ENCODE measurements at places on chromosomes 4 and X.

GRCh38 chr4:83221897-83222441, 62.6 kb downstream of the COQ2 start:
- no peak for DNase-seq

DNA sequence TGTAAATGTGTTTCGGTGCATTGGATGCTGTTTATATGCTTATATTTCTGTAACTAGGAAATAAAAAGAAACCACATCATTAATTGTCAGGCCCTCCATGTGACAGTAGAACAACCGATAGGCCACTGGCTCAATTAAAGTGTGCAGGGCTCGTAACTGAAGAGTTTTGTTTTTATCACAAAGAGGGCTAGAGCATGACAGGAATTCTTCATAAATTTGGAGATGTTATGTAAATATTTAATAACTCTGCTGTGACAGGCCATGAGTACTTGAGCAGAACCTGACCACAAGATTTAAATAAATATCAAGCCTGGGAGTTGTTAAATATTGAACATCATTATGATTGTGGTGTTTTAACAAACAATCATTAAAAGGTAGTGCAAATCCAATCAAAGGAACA, 55.9 kb downstream of the MID1 start:
- no peak for DNase-seq

DNA sequence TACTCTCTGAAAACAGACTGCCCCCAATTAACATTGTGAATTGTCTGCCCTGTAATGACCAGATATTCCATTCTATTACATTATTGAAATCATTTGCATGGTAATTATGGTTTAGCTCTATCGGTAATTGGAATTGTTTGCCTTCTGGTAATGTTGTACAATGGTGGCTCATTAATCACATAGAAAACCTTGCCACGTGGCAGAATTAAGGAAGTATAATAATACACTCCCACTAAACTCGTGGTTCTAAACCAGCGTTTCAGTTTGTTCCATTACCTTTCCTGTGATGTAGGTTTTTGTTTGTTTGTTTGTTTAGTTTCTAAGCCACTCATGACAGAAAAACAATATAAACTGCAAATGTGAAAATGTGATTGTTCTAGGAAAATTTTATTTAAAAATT, 45.1 kb upstream of the TAPT1 start:
- no peak for DNase-seq

- no peak for DNase-seq
These were observed 51.6 kb upstream of the IL2 start for GRCh38 chr4:122508083-122508482.

DNA sequence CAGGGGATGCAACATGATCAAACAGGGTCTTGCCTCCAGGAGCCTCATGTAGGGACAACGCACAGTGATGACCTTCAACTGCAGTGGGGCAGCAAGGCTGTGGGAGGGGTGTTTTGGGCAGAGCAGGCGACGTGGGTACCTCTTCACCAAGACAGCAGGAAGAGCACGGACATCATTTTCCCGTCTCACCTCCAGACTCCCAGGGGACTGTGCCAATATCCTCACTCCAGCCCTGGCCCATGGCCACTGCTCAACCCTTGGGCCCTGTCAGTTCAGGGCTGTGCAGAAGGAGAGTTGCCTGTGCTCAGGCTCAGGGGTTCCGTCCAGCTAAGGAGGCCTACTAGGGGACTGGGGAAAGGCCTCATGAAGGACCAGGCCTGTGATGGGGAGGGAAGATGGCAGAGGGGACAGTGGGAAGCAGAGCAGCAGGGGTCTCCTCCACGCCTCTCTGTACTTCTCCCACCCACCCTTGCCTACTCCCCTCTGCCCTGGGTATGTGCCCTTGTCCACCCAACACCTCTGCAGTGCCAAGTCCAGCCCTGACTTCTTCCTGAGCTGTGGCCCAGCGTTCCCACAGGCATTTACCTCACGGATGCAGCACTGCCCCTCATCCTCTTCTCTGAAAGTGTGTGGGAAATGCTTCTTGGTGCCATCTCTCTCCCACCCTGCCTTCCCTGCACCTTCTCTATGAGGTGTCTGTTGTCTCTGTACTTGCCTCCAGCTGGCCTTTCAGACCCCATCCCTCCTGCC, 1.4 kb downstream of the IL9R start:
- DNase-seq, result no peak

DNA sequence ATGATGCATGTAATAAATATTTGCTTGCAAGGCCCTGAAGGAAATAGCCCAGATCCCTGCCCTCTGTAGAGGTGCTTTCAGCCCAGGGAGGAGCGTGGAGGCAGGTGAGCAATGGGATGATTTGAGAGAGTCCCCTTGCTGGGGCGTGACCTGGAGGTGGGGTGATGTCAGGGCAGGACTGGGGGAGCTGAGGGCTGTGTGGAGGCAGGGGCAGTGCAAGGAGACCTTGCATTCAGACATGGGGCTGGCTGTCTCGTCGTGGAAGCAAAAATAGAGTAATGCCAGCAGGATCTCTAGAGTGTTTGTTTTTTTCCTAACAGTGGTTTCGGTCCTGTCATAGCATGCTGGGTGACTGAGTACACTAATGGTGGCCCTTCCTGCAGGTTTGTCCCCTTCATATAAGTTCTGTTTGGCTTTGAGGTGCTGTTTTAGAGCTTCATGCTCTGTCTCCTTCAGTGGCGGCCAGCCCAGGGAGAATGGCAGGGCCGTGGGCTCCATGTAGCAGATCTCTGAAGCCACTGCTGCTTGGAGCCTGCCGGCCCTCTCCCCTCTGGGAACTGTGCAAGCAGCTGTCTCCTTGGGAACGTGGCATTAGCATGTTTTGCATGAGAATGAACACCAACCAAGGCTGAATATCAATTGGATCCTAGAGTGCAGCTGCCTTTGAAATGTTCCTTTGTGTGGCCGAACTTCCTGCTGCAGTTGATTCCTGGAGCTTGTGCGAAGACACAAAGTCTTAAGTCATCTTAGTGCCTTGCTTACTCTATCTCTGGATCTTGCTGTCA, 39.3 kb upstream of the CLDN34 start:
- DNase-seq, result peak; percentile 71

DNA sequence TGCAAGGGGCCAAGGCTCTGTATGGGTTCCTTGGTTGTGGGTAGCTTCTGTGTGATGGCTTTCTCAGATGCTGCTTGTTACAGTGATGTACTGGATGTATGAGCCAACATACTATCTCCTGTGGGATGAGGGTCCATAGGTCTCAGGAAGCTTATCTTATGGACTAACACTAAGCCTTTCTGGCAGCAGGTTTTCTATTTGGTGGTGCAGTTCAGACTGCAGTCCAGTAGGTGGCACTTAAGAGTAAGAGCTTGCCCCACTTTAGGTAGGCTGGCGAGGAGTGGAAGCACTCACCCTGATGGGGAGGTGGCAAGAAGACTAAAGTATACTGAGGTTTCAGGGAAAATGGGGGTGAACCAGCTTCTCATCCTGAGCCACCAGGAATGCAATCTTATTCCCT, 306.7 kb upstream of the MAOA start:
- no peak for DNase-seq

DNA sequence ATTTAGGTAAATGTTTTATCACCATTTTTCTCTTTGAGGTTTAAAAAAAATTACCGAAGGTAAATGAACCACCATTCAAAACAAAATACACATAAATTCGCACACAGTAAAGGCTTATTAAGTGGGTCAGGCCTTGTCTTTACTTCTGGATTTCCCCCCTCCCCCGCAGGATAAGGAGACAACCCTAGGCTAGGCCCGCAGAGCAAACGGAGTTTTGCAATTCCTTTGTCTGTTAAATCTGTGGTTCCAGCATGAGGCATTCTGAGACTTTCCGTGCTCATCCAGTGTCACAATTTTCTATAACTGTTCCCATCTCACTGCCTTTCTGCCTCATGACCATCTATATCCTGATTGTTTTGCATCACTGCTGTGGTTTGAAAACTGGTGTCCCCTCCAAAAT, 307.4 kb downstream of the DCHS2 start:
- no peak for DNase-seq

GRCh38 chrX:17359500-17359899, 15.5 kb upstream of the NHS start:
- no peak for DNase-seq

DNA sequence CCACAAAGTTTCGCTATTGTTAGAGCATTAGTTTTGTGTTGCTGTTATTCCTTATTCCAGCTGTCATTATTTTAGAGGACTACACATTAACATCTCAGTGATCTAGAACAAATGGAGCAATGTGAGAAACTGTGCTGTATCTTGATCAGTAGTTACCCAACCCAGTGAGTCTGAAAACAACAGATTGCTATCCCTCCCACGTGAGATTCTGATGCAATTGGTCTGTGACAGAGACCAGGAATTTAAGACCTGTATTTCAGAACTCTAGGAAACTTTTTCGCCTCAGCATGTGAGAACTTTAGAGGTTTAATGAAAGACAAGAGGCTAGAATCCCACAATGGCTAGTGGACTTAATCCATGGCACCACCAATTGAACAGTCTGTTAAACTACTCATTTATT, 35.7 kb upstream of the CDS1 start:
- DNase-seq, result no peak

- DNase-seq, result no peak
These were observed 44.9 kb upstream of the SPRY1 start for GRCh38 chr4:123351713-123352112.

GRCh38 chr4:113872426-113873260, 106.8 kb downstream of the ARSJ start:
- DNase-seq, result no peak

- DNase-seq, result no peak
These were observed 175.4 kb downstream of the TBCK start for GRCh38 chr4:106140601-106141000.

DNA sequence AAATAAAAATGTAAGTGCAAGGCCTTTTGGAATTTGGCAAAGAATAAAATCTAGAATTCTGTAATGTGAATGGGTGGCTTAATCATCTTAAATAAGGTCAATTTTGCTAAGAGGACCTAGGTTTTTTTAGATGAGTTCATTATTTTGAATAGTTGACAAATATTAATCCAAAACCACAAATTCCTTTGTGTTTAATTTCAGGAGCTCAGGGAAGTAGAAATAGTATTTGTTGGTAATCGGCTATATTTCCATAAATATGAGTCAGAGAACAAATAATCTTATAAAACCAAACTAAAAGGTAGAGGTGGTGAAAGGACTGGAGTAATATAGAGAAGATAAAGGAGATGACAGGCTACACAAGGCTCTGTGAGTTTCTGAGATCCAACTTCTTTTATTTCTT, 190.4 kb upstream of the TLL1 start:
- DNase-seq, result no peak

DNA sequence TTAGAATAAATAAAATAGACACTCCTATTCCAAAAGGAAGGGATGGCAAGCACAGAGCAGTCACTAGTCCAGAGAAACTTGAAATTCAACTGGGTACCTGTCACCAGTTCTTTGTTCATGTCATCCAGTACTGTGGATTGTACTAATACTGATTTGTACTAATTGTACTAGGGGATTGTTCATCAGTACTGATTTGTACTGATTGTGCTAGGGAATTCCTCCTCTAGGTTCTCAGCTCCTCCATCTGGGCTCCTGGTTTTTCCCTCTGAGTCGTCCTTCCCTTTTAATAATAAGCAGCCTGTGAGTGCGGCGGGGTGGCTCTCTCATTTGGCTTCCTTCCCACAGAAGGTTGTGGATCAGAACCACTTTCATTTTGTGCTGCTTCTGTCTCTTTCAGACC, 31.0 kb upstream of the SOD3 start:
- DNase-seq, result no peak

DNA sequence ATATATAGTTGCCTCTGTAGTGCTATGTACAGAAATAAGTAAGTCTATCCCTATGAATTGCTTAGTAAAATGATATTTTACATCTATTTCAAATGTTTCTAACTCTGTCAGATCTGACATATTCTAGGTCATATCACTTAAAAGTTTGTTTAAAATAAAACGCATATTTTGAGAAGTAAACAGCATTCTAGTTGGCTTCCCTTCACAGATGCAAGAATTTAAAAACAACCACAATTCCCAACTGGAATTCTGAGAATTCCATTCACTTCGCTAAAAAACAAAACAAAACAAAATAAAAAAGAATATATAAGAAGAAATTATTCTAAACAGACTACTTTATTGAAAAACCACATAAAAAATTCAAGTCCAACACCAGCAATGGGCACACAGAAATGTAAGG, 126.0 kb downstream of the PPP3CA start:
- no peak for DNase-seq

DNA sequence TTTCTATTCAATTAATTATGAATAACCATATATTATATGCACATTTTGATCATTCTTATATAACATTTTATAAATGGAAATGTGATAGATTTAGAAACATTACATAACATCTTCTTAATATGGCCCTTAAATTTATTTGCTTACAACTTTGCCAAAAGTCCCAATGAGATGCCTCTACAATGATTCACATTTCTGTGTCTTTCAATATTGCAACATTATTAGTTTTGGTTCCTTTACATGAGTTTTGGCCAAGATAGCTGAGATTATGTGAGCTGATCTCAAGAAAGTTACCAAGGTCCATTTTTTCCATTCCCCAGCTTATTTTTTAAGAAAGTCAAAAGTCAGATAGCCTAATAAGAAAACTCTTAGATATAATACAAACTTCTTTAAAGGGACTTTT, 361.2 kb downstream of the PCDH7 start:
- DNase-seq, result no peak

- no peak for DNase-seq
These were observed 3.1 kb upstream of the SLC26A1 start for GRCh38 chr4:996030-996996.

- no peak for DNase-seq
These were observed 84.9 kb downstream of the BCOR start for GRCh38 chrX:40012868-40013265.

DNA sequence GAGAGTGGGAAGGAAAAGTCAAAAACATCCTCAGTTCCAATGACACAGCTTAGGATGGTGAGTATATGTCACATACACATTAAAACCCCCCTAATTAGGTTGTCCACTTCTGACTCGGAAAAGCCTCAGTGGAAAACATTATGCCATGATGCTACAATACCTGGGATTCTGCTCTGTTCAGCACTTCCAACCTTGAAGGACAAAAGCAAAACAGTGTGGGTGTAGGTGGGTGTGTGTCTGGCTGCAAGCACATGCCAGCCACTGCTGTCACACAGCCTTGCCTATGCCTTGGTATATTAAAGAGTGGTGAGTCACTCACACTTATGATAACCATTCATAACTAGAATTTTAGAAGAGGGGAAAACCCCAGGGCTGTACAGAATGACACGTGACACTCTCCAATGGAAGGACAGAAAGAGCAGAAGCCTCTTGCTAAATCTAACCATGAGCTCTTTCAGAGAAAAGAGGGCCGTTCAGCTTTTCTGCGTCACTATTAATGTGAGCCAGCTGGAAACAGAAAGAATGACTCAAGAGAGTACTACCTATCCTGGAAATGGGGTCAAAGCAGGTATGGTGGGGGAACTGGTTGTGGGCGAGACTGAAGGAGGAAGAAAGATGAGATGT, 159.6 kb downstream of the TET2 start:
- no peak for DNase-seq

DNA sequence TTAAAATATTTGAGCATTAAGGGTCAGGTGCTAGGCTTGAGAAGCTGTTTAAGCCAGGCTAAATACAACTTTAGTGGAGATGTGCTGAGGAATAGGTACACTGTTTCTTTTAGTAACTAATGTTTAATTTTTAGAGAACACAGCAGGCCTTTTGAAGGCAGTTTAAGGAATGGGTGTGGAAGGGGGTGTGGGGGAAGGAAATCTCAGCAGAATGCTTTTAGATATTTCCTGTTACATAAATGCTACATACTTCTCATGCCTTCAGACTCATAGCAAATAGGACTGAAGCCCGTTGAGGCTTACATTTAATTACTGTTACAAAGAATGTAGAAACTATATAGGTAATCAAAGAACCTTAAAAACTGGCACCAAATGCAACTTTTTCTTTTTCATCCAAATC, 66.3 kb downstream of the WWC2 start:
- DNase-seq, result peak; percentile 20

Measured in tongue (tissue), 3 donors.